ENCODE measurements at places on chromosomes 2 and 18. TPM values are rescaled to one million over a fixed set of nuclear protein-coding genes. Genes with fewer than 3 reads are reported as not detected.

DNA sequence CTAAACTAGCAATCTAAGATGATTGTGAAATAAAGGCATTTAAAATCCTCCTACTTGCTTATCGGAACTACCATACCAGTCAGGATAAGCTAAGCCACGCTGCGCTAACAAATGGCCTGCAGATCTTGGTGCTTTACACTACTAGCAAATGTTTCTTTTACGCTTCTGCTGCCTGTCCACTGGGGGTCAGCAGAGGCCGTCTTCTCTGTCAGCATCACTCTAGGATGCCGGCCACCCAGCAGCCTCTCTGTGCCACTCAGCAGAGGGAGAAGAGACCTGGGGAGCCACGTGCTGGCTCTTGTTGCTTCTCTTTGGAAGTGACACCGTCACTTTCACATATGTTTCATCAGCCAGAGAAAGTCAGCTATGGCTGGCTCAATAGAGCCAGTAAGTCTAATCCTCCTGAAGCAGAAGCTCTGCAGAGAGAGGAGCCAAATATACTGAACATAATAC, 36.6 kb downstream of the COPS8 start:
- DNase-seq = peak; percentile 86

DNA sequence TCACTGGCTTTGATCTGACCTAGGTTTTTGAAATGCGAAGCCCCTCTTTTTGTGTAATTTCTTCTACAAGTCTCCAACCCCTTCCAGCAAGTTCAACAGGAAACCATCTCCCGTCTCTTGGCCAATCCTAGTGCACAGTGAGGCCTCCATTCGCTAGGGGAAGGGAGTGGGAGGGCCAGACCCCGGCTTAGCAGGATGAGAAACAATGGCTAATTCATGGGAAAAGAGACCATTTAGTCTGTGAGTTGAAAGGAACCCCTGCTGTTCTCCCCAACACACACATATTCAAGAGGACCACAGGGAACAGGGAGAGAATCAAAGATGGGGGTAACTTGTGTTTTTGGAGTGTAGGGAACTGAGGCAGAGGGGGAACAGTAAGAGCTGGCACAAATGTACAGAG, 83.0 kb downstream of the RTN4 start:
- no peak for DNase-seq

- DNase-seq = no peak
These were observed 25.7 kb downstream of the RAPGEF4 start for GRCh38 chr2:172761306-172761705.

DNA sequence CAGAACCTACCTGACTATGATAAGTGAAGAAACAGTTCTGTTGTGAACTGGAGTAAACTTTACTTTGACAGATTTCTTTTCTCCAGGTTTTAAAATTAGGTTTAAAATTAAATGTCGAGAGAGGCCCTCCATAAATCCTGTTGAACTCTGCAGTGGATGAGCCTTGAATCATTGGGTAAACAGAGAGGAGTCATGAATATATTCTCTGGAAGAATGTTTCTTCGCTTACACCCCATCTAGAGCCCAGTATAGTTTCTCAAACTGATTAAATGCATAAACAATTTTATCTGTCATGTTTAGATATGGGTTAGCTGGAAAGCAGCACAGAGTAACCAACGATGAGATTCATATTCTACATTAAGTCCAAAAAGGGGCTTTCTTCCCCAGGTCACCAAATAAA, 84.0 kb downstream of the ZAP70 start:
- no peak for DNase-seq

- DNase-seq = no peak
These were observed 69.5 kb downstream of the BIN1 start for GRCh38 chr2:127037476-127037875.

DNA sequence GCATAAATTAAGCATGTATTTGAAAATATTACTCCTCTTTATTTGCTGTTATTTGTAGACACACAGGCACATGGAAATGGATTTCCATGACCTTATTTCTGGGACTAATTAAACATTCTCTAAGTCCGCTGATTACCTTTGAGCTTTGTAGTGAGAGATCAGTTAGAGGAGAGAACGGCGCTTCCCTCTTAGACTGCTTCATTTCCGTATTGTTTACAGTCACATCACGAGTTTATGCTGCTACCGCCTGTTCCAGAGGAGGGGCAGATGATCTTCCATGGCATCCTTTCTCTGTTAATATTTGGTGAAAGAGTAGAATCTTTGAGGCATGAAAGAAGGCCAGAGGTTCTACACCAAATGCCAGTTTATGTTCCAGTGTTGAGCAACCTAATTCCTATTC, 404.4 kb downstream of the TRIB2 start:
- no peak for DNase-seq

DNA sequence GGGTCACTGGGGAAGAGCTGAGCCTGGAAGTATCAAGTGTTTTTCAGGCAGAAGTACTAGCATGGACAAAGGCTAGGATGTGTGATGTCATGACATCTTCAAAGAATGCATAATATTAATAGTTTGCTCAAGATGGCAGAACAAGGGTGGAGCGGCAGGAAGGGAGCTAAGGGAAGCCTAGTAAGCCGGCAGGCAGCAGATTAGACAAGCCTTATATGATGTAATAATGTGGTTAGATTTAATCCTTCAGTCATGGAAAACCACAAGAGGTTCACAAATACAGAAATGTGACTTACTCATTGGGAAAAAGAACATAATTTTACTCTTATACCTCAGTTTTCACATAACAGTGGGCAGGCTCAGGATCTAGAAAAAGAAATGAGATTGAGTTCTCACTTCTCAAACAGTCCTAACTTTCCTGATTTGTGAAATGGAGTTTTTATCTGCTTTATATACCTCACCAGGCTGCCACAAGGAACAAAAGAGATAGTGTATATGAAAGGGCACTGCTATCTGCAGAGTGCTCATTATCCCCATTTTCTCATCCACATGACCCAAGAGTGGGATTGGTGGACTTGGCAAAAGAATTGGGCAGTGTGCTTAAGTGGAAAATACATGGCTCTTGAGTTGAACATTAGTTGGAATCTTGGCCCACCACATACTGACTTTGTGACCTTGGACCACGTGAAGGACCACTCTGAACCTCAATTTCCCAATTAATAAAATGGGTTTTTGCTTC, 89.1 kb upstream of the LHCGR start:
- DNase-seq = no peak

GRCh38 chr2:193778293-193778692, 1583.6 kb upstream of the TMEFF2 start:
- DNase-seq = no peak

GRCh38 chr2:183079139-183079775, 710 bp downstream of the DUSP19 start:
- DNase-seq = no peak

GRCh38 chr2:153387203-153387602, 91.4 kb downstream of the RPRM start:
- DNase-seq = no peak

DNA sequence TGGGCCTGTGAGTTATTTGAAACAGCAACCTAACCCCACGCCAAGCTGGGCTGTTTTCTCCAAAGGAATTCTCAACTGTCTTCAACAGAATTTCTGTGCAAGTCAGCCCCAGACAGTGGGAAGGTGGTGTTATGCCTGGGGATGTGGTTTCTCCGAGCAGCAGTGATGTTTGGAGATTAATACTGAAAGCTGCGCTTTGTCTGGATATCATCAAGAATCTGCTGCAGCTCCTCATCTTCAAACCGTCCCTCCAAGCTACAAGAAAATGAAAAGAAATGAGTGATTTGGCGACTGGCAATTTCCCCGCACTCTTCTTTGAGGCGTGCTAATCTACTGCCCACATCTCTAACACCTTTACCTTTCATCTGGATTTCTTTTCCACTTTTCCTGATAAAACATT, 10.0 kb downstream of the POLR2D start:
- no peak for DNase-seq

- DNase-seq = no peak
These were observed 32.6 kb upstream of the KCMF1 start for GRCh38 chr2:84938194-84938879.

GRCh38 chr2:171149986-171150693, 10.6 kb downstream of the TLK1 start:
- DNase-seq = no peak

- DNase-seq = no peak
These were observed 134.7 kb downstream of the UBR3 start for GRCh38 chr2:169961911-169962310.

GRCh38 chr2:1940679-1941078, 196.4 kb upstream of the PXDN start:
- peak; percentile 12 for DNase-seq

GRCh38 chr2:183000846-183001245, 37.4 kb downstream of the NCKAP1 start:
- no peak for DNase-seq

GRCh38 chr2:109279243-109279860, 150.3 kb downstream of the SH3RF3 start:
- no peak for DNase-seq

DNA sequence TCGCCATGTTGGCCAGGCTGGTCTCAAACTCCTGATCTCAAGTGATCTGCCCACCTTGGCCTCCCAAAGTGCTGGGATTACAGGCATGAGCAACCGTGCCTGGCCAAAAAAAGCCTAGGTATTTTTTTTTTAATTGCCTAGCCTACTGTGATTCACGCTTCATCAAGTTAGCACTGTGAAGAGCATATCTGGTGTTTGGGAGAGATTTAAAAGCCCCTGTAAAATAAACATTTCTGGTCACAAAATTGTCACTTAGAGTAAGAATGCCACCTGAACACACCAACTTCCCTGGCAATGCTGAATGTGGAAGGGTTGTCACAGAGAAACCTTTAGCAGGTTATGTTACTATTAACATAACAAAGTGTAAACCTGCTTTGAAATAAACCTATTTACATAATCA, 39.7 kb upstream of the CHAC2 start:
- DNase-seq = no peak

DNA sequence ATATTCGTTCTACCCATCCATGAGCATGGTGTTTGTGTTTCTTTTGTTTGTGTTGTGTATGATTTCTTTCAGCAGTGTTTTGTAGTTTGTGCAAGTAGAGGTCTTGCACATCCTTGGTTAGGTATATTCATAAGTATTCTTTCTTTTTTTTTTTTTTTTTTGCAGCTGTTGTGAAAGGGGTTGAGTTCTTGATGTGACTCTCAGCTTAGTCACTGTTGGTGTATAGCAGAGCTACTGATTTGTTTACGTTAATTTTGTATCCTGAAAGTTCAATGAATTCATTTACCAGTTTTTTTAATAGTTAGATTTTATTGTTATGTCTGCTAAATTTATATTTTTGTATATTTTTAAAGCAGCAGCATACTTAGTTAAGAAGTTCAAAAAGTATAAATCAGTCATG, 834.4 kb upstream of the NRXN1 start:
- no peak for DNase-seq

- no peak for DNase-seq
These were observed 200.1 kb downstream of the SMAD7 start for GRCh38 chr18:48750485-48751175.

DNA sequence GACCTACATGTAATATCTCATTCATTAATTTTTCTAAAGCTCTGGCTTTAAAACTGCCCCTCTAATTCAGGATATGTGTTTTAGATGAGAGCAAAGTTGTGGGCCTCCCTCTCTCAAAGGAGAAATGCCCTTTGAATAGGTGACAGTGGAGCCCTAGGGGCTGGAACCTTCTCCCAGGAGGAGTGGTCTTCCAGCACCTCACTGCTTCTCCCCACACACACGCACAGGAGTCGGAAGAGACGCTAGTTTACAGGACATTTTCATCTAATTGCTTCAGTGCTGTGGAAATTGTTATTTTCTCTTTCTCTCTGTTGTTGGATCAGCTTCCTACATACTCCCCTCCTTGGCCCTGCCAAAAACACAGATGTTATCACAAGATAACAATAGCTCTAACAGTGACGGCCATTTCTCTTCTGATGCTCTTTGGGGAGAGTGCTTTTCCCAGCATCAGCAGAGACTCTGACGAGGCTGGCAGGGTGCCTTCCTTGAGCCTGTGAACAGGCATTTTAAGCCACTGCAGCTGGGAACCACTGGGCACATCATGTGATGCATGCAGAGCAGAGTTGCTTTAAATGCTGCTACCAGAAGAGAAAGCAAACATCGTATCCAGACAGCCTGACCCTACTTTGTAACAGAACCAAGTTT, 209.4 kb upstream of the SP5 start:
- peak; percentile 53 for DNase-seq

DNA sequence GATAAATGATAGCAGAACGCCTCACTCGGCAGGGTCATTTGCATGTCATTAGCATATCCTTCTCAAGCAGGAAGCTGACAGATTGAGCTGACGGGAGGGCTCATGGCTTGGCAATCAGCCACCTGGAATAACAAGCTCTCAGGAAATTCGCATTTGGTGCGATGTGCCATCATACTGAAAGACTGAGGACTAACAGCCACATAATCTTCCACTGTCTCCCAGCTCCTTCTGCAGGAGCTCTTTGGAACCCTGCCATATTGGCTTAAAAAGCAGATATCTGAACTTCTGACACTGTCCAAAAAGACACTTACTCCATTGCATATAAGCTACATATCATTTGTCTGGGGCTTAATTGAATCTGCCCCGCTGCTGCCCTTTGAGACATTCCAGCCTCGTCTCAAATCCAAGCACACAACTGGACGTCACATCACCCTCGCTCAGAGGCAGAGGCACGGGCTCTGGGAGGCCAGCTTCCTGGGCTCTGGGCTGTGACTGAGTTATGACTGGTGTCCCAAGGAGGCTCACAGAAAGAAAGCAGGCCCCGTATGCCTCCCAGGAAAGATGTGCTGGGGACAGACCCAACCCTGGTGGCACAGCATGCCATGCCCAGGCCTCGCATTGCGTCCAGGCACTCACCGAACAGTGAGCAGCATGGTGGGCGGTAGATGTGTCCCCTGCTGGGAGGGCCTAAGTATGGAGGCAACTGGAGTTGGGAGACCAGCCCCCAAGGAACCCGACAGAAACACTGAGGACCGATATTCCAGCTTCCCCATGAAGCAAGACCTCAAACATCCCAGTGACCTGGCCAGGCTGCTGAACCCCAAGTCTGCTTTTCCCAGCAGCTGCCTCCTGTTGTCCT, 228.0 kb downstream of the ATAD2B start:
- DNase-seq = peak; percentile 36

GRCh38 chr2:99031481-99031880, 95.5 kb upstream of the CRACDL start:
- DNase-seq = no peak

Gene CTNNA2
- total RNA-seq = not detected

Gene PSMD14
- total RNA-seq = 306 TPM

Gene LYG1
- not detected for total RNA-seq

Gene SPATA3
- not detected for total RNA-seq

Gene GPAT2
- not detected for total RNA-seq

Gene PDE1A
- 7.0 TPM for total RNA-seq

Gene KCNG2
- total RNA-seq = not detected

Gene TMEM178A
- total RNA-seq = not detected

Gene GKN1
- not detected for total RNA-seq

Gene CERKL
- total RNA-seq = not detected

Gene UGT1A10
- 0.33 TPM for total RNA-seq

Gene ASB18
- total RNA-seq = not detected

Gene SPEG
- 12.6 TPM for total RNA-seq

Data from MG63 (cell line).